Amniotic epithelial cell (primary cell): ENCODE measurements at places on chromosomes 6 and 20.

DNA sequence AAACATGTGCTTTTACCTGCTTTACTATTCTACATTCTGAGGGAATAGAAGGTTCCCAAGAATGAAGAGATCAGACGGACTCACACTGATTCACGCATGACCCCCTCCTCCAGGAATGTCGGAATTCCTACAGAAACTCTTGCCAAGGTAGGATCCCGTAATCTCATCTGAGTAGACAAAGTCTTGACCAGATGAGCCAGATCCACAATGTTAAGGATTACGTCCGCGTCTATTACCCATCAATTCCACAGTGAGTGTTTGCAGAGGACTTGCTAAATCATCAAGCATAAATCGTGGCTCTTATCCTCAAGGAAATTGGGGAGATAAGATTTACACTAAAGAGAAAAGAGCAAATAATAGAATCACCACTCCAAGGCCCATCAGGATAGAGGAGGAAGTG, 245.9 kb upstream of the FOXQ1 start:
- peak; percentile 86 for DNase-seq

- DNase-seq: peak; percentile 1
Measured at GRCh38 chr6:91276315-91276714, 689.4 kb upstream of the MAP3K7 start.

- peak; percentile 35 for DNase-seq
Measured at GRCh38 chr6:75609639-75610590, 8.2 kb downstream of the SENP6 start.

DNA sequence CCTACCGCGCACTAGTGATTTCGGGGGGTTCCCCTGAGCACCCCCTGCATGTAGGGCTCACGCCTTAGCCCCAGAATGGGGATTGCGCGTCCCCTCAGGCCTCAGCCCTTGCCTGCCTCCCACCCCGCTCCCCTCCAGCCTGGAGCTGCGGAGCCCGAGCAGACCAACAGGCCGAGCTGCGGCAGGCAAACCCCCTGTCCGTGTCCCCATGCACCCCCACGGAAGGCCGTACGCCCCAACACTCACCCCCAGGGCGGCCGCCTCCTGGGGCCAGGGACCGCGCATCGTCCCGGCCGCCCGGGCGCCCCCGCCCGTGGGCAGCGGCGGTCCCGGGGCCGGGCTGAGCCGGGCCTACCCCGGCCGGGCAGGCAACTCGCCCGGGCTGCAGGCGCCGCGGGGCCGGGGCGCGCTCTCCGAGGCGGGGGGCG, 1.2 kb upstream of the KCNB1 start:
- DNase-seq: no peak

DNA sequence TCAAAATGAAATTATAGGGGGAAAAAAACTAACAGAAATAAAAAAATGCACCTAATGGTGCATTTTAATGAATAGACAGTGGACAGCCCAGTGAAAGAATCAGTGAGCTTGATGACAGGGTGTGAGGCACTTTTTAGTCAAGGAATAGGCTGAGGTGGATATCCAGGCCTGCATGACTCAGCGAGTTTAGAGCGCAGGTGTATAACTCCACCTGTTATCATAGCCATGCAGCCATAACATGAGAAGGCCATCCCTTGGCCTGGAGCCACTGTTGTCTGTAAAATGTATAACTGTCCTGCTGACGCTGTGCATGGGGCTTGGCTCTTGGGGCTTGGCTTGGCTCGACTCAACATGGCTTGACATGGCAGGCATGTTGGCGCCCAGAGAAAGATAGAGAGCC, 331.5 kb upstream of the NOX3 start:
- no peak for DNase-seq

DNA sequence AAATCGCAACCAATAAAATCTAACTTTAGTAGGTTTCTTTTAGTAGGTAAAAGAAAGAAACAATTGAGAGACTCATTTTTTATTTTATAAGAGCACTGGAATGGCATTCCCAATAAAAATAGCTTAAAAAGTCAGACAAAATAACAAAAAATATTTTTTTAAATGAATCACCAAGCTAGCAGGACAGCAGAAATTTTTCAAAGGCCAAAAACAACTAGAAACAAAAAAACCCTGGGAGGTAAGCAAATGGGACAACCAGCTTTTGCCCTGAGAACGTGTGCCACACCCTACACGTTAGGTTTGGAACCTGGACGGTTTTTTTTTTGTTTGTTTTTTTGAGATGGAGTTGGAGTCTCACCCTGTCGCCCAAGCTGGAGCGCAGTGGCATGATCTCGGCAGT, 19.6 kb downstream of the GPLD1 start:
- no peak for DNase-seq

DNA sequence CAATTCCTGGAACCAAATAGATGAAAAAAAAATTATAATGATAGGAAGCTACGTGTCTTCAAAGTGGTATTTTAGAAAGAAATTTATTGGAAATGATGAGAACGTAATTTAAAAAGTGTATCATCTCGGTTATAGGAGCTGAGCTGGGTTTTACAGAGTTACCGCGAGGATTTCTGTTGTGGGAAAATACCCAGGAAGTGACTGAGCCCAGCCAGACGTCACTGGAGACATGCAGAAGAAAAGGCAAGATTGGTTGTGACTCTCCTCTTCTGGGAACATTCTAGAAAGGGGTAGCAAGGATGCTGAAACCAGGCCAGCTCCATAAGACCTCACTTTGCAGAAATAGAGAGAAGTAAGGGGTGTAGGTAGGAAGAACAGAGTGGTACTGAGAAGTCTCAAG, 95.9 kb upstream of the ADGRF1 start:
- DNase-seq: peak; percentile 48

- DNase-seq: peak; percentile 10
Measured at GRCh38 chr6:68008445-68008844, 626.6 kb upstream of the ADGRB3 start.

DNA sequence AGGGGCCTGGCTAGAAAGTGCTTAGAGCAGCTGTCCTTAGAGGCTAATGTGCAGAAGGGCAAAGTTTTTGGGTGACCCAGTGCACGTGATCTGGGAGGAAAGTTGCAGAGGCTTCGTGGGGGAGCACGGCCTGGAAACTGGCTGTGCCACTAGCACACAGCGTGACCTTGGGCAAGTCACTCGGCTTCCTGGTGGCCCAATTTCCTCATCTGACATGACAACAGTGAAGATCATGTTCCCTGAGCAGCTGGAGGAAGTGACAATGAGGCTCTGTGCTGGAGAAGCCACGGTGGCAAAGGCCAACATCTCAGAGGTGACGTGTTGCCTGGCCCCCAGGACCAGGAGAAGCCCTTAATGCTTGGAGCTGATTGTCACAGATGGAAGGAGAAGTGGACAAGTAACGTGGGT, 99.5 kb downstream of the FOXC1 start:
- no peak for DNase-seq

- DNase-seq: no peak
Measured at GRCh38 chr6:89475101-89475500, 42.1 kb downstream of the ANKRD6 start.

DNA sequence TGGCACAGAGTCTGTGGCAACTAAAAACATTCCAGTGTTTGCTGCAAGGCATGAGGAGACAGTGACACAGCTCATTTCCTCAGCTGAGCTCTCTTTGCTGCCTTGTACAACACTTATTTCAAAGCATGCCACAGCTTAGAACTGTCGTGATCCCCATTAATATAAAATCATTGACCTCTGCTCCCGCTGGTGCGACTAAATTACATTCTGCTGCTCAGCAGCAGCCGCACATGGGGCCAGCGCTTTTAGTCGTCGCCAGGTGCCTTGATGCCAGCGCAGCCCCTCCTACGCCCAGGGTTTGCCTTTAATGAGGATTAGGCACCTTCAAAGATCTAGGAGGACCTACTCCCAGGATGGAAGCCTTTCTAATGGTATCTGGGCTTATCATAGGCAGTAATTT, 717.9 kb upstream of the POU3F2 start:
- DNase-seq: no peak

DNA sequence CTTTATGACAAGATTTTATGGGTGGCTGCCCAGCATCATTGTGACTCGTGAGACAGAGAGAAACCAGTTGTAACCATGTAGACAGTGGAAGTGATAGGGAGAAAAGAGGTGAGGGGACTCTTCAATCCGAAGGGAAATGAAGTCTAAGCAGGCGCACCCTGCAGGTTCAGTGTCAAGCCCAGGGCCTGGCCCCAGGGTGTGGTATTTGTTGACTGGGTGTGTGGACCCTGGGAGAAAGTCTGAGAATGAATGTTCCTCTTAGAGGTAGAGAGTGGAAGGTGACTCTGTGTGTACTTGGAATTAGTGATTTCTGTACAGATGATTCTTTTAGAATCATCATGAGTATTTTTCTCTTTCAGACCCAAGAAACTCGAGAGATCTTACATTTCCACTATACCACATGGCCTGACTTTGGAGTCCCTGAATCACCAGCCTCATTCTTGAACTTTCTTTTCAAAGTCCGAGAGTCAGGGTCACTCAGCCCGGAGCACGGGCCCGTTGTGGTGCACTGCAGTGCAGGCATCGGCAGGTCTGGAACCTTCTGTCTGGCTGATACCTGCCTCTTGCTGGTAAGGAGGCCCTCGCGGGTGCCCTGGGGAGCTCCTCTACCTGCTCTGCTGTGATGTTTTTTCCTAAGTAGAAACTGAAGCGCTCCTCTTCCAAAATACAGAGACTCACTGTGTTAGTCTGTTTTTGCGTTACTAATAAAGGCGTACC, 68.0 kb downstream of the PTPN1 start:
- DNase-seq: no peak

- peak; percentile 16 for DNase-seq
Measured at GRCh38 chr6:168355716-168356522, 36.3 kb upstream of the DACT2 start.

DNA sequence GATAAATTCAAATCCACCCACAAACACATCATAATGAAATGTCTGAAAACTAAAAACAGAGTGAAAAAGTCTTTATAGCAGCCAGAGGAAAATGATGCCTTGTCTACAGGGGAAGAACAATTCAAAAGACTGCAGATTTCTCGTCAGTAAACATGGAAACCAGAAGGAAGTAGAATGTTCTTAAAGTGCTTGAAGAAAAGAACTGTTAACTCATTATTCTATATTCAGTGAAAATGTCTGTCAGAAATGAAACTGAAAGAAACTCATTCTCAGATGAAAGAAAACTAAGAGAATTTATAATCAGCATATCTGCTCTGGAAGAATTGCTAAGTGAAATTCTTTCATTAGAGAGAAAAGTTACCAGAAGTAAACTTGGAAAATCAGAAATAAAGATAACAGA, 416.1 kb downstream of the TBC1D32 start:
- DNase-seq: no peak

DNA sequence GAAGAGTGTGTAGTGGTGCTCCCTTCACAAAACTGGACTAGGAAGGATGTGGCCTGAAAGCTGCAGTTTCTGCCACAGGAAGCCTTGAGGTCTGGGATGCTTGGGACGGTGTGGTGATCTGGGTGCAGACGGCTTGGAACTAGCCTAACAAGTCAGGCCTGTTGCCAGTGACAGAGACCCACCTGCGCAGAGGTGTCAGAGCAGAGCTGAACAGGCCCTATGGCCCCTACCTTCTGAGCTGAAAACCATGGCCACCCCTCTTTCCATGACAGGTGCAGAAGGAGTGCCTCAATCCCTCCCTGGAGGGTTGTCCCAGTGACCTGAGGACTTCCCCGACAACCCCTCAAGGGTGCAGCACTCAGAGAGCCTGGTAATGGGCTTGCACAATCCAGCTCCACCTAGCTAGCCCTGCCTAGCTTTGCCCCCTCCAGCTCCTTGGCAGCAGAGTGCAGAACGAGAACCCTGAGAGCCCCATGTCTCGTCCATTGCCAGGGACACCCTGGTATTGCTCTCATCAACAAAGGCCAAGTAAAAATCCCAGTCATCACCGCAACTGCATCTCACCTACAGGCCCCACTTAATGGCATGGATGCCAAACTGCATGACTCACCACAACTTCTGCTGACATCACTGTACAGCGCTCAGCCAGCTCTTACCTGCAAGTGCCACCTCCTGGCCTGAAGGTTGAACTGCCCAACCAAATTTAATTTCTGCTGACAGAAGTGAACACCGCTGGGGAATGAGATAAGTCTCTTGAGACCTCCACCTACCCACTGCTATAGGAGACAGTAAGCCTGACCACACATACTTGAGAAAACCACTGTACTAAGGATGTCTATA, 563.1 kb downstream of the TFAP2A start:
- peak; percentile 5 for DNase-seq

DNA sequence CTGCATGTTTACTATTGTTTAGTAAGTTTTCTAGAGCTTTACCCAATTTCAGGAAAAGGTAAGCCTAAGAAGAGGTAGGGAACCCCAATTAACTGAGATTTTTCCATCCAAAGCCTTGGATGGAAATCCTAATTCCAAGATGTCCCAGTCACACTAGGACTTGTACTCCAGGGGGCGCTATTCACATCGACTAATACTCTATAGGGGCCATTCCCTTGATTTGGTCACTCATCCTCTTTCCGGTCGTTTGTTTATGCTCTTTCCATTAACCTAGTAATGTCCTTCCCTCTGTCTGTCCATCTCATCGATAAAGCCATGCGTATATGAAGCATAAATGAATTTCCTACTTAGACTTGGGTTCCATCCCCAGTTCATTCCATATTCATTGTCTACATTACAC, 80.8 kb upstream of the FUCA2 start:
- no peak for DNase-seq

GRCh38 chr6:11810039-11810541, 31.5 kb upstream of the ADTRP start:
- peak; percentile 92 for DNase-seq

DNA sequence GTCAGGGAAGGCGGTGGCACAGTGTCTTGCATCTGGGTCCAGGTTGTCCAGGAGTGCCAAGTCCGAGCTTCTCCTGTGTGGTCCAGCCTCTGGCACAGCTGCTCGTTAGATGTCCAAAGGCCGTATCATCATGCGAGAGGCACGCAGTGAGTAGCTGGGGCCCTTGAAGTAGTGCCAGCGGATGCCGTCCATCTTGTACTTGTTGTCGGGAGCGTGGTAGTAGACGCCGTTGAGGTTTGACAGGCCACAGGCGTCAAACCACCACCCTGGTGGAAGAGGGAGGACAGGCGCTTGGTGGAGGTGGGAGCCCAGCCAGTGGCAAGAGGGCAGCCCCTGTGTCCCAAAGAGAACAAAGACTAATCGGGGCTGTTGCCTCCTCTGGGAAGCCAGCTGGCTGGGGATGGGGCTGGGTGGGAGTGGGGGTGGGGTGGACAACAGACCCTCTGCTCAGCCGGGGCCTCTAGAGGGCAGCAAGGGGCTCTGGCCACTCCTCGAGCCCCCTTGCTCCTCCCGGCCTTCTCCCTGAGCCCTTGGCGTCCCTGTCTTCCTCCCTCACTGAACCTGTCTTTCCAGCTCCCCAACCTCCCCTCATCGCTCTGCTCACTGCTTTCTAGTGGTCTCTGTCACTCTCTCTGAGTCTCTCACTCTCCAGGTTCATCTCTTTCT, 39.5 kb downstream of the FAM110A start:
- no peak for DNase-seq

- DNase-seq: peak; percentile 100
Measured at GRCh38 chr6:150857062-150857944, 8.2 kb upstream of the MTHFD1L start.

DNA sequence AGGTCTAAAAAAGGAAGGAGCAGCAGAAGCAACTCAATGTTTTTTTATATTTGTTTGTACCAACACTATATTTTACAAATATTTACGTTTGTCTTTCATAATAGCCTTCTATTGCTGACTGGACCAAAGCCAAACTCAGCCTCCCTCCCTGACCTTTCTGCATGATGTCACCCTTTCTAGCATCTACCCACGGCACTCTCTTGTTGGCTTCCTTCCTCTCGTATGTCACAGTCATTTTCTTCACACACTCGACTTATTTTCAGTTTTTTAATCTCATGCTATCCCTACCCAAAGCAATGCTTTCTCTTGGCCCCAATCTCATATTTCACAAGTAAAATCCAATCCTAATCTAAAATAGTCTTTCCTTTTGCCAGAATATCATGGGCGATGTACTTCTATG, 16.3 kb upstream of the FAM8A1 start:
- peak; percentile 27 for DNase-seq
